ENCODE measurements at places on chromosomes 1 and 21.

- DNase-seq: no peak
Observed at GRCh38 chr1:200354243-200354642, 55.6 kb downstream of the ZNF281 start.

- DNase-seq: no peak
Observed at GRCh38 chr1:51097171-51097570, 4.9 kb upstream of the C1orf185 start.

- DNase-seq: no peak
Observed at GRCh38 chr1:211327346-211327921, 801 bp downstream of the TRAF5 start.

DNA sequence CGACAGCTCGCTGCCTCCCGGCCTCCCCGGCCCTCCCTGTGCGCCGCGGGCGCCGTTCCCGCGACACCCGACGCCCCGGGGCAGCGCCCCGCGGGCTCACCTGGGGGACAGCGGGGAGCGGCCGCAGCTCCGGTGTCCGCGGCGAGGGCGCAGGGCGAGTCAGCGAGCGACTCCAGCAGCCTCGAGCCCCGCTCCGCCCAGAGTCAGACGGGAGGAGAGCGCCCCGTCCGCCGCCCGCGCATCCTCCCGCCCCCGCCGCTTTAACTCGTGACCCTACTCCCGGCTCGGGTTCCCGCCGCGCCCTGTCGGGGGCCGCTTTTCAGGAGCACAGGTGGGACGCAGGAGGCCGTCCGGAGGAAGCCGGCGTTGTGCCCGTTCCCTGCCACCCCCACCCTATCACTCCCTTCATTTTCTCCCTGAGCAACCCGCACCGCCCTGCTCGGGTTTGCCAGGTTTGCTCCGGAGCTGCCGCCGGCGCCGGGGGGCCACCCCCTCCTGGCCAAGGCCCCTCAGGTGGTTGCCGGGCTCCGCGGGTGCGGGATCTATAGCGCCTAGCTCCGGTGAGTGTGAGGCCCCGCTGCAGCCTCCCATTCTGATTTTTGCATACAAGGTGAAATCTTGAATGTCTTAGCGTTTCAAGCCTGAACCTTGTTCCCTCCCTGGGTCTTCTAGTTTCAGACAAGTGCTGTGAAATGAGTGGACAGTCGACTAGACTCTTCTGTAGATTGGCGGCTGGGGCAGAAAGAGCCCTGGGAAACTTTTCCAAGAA is at the start of gene MCOLN3:
Gene MCOLN3, minus strand, starts transcription at position 205 of the 769 bp plus-strand sequence. CDS start 3,140 bp downstream, outside the sequence.
- no peak for DNase-seq

GRCh38 chr1:230143534-230143933 is 76.5 kb downstream of the GALNT2 start:
- DNase-seq: no peak

DNA sequence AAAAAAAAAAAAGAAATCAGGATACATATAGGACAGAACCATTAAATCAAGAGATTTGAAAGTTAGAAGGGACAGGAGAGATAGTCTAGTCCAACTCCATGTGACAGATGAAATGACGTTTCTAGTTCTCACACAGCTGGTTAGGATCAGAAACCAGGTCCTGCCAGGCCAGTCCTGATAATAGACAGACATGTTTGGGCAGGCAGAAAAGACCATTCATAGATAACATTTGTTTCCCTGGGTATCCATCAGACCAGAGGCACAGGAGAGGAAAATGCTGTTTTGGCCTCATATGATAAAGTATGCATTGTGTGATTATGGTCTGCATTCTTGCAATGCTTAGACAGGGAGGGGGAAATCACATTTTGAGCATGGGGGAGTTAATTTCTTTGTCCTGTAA is 29.3 kb downstream of the ZBTB8B start:
- DNase-seq: no peak

DNA sequence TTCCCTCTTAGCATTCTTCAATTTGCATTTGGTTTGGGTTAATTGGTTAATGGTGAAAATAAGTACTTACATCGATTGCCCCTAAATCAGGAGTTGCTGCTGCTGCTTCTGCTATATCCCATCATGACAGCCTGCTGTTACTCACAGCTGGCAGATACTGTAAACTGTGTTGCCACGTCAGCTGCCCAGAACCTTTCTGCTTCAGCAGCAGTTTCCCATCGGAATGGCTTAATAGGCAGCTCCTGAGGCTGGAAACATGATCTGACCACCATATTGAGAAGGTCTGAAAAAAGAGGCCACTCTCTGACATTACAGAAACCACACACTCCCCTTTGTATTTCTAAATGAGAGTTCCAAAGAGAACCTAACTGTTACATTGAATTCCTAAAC is 14.3 kb upstream of the SEC16B start:
- no peak for DNase-seq

GRCh38 chr21:35319684-35320283 is 270.7 kb upstream of the RUNX1 start:
- DNase-seq: no peak

DNA sequence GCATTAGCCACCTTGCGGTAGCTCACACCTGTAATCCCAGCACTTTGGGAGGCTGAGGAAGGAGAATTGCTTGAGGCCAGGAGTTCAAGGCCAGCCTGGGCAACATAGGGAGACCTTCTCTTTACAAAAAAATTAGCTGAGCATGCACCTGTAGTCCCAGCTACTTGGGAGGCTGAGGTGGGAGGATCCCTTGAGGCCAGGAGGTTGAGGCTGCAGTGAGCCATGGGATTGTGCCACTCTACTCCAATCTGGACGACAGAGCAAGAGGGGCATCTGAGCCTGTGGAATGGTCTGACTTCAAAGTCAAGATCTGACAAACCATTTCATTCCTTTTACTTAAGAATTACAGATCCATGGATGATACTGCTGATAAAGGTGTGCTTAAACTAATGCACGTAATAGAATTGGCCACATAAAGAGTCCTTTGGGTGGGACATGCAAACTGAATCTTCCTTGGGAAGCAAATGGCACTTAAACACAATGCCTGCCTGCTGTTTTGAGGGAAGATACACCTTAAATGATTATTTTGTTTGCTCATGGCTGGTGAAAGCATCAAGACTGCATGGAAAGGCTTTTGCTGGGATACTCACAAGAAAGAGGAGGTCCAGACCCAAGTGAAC is 2.5 kb upstream of the TMEM201 start:
- DNase-seq: no peak

DNA sequence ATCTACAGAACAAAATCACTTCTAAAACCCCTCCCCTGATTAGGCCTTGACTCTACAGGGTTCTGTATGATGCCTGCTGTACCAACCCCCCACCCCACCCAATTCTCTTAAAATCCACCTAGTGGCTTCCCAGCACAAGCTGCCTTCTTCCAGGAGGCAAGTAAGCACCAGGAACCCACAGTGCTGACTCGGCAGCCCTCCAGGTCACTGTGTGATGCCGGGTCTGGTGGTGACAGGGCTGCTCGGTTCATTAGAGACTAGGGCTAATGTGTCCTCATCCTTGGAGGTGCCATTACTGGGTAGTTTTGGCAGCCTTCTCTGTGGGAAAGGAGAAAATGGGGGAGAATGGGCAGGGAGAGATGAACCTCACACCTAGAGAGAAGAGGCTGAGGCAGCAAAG is 363.5 kb downstream of the PTPRU start:
- no peak for DNase-seq

GRCh38 chr1:23489842-23490241 is 5.9 kb upstream of the ASAP3 start:
- no peak for DNase-seq

- no peak for DNase-seq
Observed at GRCh38 chr1:235670157-235670776, 20.7 kb upstream of the GNG4 start.

DNA sequence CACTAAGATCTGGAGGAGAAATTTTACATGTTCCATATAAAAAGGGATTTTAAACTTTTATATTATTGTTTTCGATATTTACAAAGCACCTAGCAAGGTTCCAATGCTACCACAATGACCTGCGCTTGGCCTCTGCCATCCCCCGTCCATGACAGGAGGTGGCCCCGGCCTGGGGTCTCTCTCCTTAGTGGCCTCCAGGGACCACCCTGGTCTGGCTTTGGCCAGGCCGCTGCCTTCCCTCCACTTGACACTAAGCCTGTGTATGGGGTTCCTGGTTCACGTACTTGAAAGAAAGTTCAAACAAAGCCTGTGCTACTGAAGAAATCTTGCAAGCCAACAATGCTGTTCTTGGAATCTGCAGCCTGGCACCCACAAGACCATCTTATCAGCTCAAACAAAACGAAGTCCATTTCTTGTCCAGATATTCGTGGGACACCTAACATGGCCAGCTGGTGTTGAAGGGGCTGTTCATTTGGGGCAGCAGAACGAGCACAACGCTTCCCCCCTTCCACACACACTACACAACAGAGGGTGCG is 12.8 kb downstream of the PRDM15 start:
- no peak for DNase-seq

- DNase-seq: no peak
Observed at GRCh38 chr1:240304466-240304865, 212.8 kb downstream of the FMN2 start.

All from cerebellar nuclear complex (tissue), 1 donor.